HS-5 (cell line): ENCODE measurements at places on chromosomes 2 and 18.
A peak's percentile ranks its signal among the peaks of the same experiment; 100 is the strongest.

DNA sequence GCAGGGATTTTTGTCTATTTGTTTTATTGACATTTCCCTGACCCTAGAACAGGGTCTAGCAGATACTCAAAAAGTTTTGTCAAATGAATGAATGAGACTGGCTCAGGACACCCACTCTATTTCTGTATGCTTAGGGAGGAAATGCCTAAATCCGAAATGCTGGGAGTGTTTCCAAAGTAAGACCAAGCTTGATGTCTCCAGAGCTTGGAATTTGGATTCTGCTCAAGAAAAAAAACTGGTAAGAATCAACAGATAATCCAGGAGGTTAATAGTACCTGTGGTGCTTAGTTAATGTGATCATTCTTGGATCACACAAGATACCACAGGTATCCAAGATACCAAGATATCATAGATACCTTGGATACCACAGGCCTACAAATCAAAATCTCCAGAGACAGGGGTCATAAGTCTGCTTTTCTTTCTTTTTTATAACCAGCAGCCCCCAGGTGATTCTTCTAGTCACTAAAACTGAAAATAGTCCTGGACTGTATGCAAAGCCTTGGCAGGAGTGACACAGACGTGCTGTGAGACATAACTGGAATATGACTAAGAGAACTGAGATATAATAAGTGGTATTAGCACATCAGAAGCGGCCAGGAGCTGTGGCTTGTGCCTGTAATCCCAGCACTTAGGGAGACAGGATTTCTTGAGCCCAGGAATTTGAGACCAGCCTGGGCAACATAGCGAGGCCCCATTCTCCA is 39.9 kb upstream of the SP3 start:
- peak; percentile 56 for DNase-seq

DNA sequence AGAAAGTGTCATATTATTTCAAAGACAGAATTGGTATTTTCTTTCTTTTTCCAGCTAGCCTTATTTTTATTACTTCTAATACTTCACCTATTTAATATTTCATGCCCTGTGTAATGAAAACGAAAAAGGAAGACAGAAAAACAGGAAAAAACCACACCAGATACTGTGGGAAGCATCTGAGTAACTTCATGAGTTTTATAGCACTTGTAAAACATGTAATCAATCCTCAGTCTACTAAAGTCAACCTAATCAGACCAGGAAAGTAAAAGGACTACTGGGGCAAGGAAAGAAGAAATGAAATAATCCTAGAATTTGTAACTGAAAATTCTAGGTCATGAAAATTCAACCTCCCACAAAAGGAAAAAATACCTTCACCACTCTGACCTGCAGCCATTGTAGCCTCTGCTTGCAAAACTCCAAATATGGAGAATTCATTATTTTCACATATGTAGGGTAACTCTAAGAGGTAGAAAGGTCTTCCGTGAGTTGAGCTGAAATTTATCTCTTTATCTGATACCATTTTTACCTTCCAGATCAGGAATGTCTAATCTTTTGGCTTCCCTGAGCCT is 34.7 kb upstream of the STRN start:
- no peak for DNase-seq

- no peak for DNase-seq
These were observed 17.8 kb downstream of the RFTN2 start for GRCh38 chr2:197657562-197657961.

DNA sequence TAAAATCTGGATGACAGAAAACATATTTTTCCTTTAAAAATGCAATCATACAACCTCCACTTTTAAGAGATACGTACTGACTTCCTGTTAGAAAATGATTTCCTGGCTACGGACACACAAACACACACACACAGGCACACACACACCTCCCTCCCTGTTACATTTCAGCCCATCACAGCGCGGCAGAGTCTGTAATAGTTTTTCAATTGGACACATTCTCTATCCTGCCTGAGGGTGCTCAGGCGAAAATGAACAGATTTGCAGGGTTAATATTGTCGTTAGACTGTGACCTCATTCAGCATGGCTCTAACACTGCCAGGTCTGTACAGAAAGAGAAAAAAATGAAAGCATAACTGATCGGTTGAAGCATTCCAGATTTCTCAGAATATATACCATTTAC is 45.0 kb downstream of the KCTD1 start:
- DNase-seq = no peak

DNA sequence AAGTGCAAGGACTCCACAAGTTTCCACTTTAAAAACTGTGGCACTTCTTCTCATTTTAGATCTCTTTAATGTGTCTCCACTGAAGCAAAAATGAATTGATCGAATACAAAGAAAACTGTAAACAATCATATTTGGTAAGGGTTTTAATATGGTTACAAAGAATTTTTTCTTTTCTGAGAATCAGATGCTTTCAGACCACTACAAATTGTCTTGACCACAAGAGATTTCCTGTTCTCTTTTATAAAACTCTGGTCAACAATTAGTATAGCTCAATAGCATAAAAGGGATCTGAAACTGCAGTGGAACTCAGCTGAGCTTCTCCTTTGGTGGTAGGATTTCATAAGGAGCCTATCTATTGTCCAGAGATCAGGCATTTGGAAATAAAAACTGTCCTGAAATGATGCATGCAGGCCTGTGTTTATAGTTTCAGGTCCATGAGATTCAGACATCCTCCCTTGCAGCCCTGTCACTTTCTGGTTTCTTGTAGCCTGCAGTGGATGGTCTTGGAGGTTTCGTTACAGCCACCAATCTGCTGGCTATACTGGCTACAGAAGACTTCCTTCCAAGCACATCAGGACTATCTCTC is 120.0 kb downstream of the DOCK10 start:
- DNase-seq = no peak

DNA sequence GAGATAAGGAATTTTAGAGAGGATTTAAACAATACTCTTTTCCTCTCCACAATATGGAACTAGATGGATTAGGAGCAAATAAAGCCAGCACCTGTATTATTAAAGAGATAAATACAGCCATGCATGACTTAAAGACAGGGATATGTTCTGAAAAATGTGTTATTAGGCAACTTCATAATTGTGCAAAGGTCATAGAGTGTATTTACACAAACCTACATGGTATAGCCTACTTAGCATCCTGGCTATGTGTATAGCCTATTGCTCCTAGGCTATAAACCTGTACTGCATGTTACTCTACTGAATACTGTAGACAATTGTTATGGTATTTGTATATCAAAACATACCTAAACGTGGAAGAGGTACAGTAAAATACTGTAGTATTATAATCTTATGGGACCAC is 53.0 kb downstream of the PTRHD1 start:
- DNase-seq = no peak

DNA sequence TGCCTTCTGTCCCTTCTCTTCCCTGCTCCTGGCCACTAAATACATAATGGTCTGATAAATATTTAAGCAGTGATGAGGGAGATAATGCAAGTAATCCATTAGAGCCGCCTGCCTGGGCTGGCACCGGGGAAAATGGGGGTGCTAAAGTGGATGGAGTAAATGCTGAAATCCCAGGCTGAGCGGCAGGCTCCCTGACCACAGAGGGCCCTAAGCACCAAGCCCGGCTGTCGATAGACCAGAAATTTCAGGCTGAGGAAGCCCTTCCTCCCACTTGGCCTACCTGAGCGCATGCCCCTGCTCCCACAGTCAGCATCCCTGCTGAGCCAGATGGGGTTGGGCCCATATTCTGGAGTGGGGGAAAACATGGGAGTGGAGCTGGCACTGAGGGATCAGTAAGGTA is 197.5 kb upstream of the SKOR2 start:
- no peak for DNase-seq

DNA sequence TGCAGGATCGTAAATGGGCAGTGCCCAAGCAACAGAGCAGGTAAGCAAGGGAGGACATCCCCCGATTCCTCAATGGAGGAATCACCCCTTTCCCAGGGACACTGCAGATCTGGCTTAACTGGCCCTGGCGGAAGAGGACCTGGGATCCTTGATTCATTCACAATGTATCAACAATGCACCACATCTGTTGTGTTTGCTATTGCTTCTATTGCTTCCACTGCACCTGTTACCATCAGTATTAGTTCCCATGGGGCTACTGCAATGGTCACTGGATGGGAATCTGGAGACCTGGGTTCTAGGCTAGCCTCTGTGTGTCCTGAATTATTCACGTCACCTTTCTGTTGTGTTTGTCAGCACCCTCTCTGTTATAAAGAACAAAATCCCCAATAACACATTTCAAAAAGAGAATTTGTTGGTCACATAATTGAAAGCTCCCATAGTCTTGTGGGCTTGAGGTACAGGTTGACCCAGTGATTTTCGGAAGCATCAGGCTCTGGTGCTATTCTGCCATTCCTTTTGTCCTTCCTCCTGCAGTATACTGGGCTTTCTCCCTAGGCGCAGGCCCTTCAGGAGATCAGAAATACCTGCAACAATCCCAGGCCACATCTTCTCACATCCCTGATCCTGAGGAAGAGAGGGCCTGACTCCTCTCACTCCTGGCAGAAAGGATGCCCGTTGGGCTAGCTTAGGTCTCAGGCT is 193.5 kb upstream of the GLI2 start:
- DNase-seq = no peak
